Stimulated activated CD8-positive, alpha-beta memory T cell treated with anti-CD3 and anti-CD28 coated beads, Interleukin-7, amount 100 ng/mL, for 1 hour (primary cell): ENCODE measurements at places on chromosomes 13 and 19.

GRCh38 chr13:60642552-60642951 lies 245.5 kb downstream of the TDRD3 start:
- DNase-seq, result no peak

DNA sequence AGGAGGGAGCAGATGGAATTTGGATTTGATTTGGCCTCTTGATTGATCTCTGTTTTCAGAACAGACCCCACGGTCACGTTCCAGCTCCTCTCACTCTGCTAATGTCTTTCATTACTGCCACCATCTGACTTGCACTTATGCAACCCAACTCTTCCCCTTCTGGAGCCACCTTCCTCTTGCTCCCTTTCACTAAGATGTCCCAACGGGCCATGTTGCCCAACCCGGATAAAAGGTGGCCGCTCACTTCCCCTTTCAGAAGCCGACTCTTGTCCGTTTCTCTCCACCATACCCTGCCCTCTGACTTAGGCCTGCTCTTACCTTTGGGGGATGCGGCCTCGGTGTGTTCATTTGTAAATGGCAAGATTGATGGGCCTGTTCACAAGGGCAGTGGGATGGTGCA lies 27.4 kb upstream of the CYP4F8 start:
- no peak for DNase-seq

DNA sequence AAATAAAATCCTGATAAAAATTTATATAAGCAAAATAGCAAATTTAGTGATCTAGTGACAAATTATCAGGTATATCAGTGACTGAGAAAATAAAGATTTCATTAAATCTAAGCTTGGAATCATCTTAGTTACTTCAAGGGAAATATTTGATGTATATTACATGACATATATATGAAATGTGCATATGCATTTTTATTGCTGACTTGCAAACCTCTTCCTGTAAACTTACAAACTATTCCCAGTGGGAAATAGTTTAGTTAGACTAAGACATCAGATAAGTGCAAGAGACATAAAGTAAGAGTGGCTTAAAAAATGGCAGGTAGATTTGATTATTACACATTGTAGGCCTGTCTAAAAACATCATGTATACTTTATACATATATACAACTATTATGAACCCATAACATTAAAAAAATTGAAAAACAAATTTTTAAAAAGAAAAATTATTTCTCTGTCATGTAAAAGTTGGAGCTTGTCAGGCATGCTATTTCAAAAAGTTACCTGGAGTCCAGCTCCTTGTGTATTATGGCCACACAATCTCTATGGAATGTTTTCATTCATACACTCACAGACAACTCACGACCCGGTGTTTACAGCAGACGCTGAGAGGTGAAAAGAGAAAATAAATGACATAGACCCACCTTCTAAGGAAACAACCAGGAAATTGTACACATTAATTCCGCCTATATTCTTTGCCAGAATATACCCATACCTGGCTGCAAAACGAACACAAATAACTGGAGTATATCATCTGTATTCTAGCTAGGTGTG lies 724.5 kb downstream of the SLITRK6 start:
- DNase-seq, result no peak

- DNase-seq, result no peak
Measured at GRCh38 chr19:28727480-28728159, 485.3 kb downstream of the UQCRFS1 start.

GRCh38 chr19:45376045-45376724 lies 5.8 kb upstream of the ERCC2 start:
- no peak for DNase-seq

DNA sequence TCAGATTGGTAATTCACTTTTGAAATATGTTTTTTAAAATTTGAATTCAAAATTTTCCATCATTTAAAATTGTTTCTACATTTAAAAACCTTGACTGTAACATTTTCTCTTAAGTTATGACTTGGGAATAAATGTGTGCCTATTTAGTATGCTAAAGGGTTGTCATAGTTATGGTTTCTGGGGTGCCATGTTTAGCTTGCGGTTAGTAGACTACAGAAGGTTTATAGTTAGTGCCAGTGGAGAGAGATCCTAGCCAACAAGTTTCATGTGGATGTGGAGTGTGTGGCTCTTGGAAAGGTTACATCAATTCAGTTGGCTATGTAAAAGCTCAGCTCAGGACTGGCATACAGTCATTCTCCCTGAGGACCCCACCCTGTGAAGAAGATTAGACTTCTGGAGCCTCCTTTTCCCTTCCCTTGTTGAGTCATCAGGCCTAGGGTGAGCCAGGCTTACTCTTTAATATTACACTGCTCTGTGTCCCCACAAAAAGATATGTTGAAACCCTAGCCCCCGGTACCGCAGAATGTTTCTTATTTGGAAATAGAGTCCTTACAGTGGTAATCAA lies 20.4 kb downstream of the LMO7 start:
- DNase-seq, result no peak

- no peak for DNase-seq
Measured at GRCh38 chr19:23075031-23075733, 41.6 kb upstream of the ZNF730 start.

DNA sequence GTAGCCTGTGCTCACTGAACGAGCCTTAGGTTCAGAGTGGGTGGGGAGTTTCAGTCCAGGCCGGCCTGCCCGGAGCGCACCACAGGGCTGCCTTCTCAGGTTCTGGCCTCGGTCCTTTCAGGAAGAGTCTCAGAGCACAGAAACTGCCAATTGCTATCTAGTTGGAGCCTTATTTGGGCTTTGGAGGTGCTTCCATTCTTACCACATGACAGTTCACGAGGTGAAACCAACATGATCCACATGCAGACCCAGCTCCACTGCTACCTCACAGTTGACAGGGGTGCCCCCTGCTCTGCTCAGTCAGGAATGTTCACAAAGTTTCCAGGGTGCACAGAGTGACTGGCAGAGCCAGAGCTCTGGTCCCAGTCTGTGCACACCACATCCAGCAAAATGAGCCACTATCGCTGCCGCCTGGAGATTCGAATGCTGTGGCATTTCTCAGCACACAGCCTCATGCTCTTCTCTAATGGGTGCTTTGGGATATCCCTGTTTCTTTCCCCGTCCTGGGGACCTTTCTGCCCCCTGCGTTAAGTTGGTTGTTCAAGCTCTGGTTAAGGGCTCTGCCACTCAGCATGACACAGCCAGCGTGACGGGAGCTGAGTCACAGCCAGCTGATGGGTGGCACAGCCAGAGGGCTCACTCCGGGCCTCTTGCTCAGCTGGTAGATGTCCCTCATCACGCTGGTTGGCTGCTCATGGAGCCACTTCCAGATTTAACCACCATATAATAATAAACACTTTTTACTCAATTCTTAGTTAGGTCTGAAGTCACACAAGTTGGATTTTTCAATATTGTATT lies 7.5 kb upstream of the SACS start:
- no peak for DNase-seq

- no peak for DNase-seq
Measured at GRCh38 chr13:79898996-79899395, 418.0 kb downstream of the NDFIP2 start.

DNA sequence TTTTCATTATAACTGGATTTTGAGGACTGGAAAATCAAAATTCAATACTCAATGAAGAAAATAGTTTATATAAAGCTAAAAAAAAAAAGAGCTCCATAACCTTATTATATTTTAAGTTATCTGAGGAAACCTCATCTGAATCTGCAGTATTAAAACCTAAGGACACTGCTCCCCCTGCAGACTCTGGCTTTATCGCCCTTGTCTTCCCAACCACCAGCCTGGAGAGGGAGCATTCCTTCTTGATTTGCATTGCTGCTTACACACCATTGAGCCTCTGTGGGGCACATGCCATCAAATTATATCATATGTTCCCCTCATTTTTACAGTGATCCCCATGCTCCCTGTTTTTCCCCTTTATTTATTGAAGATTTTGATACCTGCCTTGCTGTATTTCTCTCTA lies 871.4 kb upstream of the GPC6 start:
- no peak for DNase-seq

GRCh38 chr19:48398375-48399235 lies 5.1 kb downstream of the GRIN2D start:
- DNase-seq, result peak; percentile 74
